ENCODE measurements at places on chromosomes 7 and 10.
A peak's percentile ranks its signal among the peaks of the same experiment; 100 is the strongest.

DNA sequence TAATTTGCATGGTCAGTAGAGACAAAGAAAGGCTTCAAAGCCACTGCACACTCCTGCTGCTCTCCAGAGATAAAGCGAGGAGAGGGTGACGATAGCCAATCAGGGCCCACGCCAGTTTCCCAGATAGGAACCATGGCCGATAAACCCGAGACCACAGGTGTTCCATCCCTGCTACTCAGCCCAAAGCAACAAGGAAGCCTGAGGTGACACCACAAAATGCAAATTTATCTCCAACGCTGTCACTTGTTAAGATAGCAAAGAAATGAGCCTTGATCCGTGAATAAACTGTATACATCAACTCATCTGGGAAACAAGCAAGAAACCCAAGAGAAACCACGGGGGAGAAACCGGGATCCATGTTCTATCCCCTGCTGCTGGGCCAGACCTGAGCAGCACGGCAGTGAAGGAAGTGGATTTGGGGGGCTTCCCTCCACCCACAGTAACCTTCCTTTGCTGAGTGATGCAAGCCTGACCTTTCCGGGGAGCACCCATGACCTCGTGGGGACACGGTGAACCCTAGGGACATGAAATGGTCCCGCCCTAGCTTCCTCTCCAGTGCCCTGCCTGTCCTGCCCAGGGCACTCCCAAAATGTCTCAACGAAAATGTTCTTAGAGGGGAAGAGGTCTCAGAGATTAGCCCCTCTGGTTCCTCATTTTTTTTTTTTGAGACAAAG lies 164.6 kb downstream of the PTPRN2 start:
- DNase-seq: no peak

- no peak for DNase-seq
These were observed 53.6 kb downstream of the AGMO start for GRCh38 chr7:15508258-15508657.

- no peak for DNase-seq
These were observed 70.7 kb upstream of the ANTXRL start for GRCh38 chr10:46216003-46216634.

DNA sequence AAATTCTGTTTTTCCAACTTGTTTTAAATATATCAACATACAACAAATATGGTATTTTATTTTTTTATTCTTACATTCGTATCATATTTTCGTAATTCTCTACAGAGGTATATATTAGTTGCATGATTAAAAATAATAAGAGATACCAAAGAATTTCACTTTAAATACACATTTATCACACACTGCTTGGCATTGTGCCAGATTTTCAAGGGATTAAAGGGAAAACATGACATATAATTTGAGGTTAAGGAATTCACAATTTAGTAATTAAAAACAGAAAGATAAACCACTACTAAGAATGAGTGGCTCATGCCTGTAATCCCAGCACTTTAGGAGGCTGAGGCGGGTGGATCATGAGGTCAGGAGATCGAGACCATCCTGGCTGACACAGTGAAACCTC lies 484.7 kb upstream of the SORCS1 start:
- DNase-seq: no peak

DNA sequence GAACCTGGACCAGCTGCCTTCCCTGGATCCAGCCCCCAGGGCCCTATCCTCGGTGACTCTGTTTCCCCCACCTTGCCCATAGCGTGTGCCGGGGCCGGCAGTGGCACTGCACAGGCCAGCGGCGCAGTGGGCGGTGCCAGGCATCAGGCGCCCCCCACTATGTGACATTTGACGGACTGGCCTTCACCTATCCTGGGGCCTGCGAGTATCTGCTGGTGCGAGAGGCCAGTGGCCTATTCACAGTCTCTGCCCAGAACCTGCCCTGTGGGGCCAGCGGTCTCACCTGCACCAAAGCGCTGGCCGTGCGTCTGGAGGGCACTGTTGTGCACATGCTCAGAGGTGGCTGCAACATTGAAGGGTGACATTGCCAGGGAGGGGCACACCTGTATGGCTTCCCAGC lies 12.0 kb upstream of the ZNF467 start:
- DNase-seq: no peak

- DNase-seq: no peak
These were observed 49.7 kb downstream of the MICALL2 start for GRCh38 chr7:1409555-1409954.

GRCh38 chr7:8536431-8536830 lies 103.0 kb downstream of the NXPH1 start:
- no peak for DNase-seq

DNA sequence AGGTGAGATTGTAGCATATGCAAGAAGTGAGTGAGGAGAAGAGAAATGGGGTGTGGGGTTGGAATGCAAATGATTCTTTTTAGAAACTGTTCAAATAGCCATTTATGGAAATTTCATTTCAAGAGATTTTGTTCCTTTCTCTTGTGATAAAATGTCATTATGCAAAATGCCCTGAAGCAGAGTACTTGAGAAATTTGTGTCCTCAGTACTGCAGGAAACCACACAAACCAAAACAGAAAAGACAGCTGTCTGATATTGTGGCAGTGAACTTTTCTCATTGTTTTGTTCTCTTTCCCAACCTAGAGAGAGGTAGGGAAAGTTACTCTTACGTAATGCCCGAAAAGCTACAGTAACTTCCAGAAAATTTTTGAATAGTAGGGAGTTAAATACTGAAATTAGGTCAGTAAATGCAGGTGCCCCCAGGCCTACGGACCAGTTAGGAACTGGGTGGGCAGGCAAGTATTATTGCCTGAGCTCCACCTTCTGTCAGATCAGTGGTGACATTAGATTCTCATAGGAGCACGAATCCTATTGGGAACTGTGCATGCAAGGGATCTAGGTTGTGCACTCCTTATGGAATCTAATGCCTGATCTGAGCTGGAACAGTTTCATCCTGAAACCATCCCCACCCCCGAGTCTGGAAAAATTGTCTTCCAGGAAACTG lies 34.0 kb downstream of the DLD start:
- DNase-seq: no peak

DNA sequence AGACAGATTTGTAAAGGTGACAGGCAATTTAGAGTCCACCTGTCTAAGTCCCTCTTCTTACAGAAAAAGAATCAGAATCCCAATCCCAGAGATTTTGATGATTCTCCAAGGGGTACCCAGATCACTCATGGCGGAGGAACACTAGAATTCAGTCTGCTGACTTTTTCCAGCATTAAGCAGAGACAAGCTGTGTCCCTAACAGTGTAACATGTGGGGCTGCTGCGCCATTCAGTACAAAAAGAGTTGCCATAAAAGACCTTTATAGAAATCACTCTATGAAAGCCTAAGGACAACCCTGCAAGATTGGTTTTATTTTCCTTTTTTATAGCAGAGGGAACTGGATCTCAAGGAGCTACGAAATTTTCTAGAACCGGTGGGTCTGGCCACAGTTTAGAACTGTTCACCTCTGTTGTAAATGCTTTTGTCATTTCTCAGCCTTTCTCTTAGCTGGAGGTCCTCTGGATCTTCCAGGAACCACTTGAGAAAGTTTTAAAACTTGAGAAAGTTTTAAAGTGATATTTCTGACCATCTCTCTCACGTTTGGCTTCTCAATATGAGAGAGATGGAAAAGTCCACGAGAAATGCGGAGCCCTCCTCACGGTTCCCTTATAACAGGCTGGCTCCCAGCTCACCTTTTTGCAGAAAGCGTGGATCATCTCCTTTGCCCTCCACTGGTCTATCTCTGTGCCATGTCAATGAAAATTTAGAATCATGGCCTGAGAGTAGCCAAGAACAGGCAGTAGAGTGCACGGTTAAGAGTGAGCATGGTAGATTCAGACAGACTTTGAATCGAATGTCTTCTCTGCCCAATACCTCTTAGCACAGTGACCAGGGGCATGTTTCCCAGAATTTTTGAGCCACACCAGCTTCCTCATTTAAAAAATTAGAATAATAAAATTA lies 826 bp downstream of the GIMAP7 start:
- DNase-seq: no peak

GRCh38 chr10:92757066-92757710 lies 67.4 kb downstream of the HHEX start:
- no peak for DNase-seq

GRCh38 chr10:26621889-26622711 lies 75.4 kb upstream of the PDSS1 start:
- peak; percentile 54 for DNase-seq

- no peak for DNase-seq
These were observed 191.7 kb downstream of the ARL4A start for GRCh38 chr7:12879139-12879538.

GRCh38 chr10:113132591-113133121 lies 182.6 kb downstream of the TCF7L2 start:
- no peak for DNase-seq

GRCh38 chr10:1242975-1243374 lies 186.8 kb downstream of the WDR37 start:
- no peak for DNase-seq

Measured in 8988T (cell line).